ENCODE measurements at places on chromosomes 5 and 9.

DNA sequence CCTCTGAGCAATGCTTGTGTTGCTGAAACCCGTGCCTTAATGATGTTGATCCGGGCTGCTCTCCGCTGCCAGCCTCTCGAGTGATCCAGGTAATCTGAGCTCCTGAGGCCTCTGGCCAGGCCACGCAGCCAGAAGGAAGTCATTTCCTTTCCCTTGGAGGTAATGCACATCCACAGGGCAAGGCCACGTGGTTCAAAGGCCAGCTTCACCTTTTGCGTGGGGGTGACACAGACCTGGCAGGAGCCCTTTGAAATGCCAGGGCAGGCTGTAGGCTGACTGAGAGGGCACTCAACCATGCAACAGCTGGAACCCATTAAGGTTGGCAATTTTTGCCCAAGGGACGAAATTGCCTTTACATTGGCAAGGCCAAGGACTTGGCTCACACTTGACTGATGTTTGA is 80.4 kb downstream of the LIX1 start:
- no peak for DNase-seq

DNA sequence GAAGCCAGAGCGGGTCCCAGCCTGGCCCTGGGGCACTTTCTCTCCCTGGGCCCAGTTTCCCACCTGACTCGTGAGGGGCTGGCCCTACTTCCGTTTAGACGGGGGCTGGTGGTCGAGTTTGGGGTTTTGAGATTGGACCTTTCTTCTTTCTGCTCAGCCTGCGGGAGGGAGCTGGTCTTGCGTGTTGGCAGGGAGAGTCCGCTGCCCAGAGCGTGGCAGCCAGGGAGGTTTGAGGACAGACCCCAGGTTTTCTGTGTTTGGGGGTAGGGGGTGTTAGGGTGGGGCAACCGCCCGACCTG is 6.0 kb upstream of the PITX1 start:
- DNase-seq: no peak

GRCh38 chr9:16505199-16505598 is 365.3 kb downstream of the BNC2 start:
- DNase-seq: no peak

GRCh38 chr5:112630246-112631009 is 107.3 kb upstream of the APC start:
- DNase-seq: no peak

DNA sequence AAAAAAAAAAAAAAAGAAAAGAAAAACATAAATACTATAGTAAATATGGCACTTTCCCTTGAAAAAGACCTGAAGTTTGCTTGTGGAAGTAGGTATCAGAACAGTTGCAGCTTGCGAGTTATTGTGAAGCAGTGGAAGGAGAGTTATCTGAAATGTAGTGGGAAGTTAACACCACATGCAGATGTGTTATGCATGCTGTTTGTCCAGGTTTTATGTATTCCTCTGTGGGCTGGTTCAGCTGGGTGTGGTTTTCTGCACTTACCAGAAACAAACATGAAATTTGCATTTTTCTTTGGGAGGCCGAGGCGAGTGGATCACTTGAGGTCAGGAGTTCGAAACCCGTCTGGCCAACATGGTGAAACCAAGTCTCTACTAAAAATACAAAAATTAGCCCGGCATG is 42.1 kb upstream of the CTNNA1 start:
- no peak for DNase-seq

DNA sequence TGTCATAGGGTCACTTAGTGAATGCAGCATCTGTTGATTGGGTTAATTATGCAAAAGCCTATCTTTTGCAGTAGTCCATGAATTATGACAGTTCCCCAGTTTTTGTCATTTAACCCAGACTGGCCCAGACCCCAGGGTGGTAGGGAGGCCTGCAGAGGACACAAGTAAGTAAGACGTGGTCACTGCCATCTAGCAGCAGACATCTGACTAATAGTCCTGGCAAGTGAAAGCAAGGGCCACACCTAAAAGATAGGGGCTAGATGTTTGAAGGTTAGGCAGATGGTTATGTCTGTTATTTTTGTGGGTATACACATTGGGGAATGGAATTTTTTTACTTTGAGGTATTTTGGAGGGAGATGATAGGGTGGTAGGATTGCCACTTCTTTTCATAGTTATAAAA is 48.0 kb downstream of the RAB14 start:
- DNase-seq: peak; percentile 62

DNA sequence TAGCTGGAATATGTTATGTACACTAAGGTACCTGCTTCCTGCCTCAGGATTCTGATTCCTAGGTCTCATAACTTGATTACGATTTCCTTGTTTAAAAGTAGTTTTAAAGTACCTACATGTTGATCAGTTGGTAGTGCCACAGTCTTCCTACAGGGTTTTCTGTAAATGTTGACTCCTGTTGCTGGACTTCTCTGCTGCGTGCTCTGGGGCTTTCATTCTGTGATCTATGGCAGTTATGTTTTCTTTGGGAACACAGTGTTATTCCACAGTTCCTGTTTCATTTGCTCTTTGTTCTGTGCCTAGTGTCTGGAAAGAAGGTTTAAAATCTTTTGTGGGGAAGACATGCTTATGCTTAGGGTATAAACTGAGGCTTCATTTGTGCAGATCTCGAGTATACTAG is 343.5 kb downstream of the PLK2 start:
- no peak for DNase-seq

DNA sequence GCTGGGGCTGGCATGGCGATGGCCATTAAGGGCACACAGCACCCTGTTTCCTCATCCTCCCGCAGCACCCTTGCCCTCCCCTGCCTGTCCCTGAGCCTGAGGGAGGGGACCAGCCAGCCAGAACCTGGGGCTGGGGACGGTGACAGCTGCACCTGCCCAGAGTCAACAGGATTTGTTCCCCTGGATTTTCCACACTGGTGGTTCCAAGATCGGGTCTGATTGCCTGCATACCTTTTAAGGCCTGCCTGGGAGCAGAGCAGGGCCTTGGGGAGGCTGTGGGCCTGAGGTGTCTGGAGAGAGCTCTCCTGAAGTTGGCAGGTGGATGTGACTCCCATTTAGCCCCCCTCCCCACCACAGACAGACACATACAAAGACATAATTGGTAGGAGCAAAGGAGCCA is 61.0 kb upstream of the C5orf58 start:
- no peak for DNase-seq

DNA sequence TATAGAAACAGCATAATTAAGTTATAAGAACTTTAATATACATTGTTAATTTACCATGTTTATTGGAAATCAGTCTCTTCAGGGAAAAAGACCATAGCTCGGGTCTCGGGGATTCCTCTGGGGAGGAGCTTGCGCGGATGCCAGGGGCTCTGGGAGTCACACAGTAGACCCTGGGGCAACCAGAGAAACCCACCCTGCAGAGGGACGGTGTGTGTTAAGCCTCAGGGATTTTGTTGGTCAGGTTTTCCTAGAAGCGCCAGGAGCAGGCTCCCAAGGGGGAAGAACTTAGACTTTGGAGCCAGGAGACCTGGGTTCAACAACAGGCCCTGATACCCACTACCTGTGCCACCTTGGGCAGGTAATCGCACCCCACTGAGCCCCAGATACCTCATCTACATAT is 297.9 kb downstream of the MED10 start:
- DNase-seq: no peak

GRCh38 chr5:17352223-17352622 is 134.8 kb downstream of the BASP1 start:
- DNase-seq: no peak

- DNase-seq: no peak
Observed at GRCh38 chr9:128102861-128103588, 24.5 kb downstream of the PTGES2 start.

GRCh38 chr5:116531635-116532034 is 43.0 kb downstream of the SEMA6A start:
- no peak for DNase-seq

DNA sequence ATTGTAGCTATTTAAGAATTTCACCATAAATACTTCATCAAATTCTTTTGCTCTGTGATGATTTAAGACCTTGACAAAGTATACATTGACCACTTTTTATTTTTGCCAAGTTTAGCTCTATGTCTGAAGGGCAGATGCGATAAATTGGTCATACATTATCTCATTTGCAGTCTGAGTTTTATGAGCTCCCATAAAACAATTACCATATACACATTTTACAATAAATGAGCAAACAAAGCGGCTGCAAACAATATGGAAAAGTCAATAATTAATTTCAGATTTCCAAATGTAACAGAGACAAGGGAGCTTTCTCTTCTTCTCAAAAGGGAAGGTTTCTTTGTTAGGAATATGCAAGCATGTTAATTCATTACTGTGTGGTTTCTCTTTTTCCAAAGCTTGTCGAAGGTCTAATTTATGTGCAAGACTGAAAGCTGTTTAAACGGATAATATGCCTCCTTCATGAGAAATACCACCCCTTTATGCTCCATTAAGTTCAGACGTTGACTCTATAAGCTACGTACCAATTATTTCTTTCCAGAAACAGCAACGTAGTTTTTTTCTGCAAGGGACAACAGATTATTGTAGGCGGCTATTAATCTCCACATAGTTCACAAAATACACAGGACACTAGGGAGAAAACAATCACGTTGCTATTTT is 7.0 kb upstream of the IZUMO3 start:
- no peak for DNase-seq

GRCh38 chr5:110727025-110727314 is 499 bp upstream of the TMEM232 start:
- DNase-seq: no peak

DNA sequence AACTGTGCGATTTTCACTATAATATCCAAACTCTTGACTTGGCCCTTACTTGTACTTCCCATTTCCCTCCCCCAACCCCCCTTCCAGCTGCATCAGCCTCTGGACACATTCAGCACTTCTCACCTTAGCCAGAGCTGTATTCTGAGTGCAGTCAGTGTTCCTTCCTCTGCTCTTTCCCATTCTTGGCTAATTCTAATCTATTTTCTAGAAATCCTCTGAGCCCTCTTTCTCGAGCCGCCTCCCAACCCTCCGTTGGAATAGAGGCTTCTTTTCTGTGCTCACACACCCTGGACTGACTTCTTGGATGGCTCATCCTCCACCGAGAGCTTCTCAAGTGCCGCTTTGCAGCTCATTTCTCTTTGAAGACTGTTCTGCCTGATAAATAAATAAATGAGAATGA is 188.8 kb downstream of the NTRK2 start:
- no peak for DNase-seq

GRCh38 chr9:76818271-76818670 is 54.0 kb downstream of the PCA3 start:
- no peak for DNase-seq

- DNase-seq: peak; percentile 52
Observed at GRCh38 chr9:5425006-5425628, 12.6 kb downstream of the PLGRKT start.

GRCh38 chr5:136703706-136704105 is 338.4 kb upstream of the TRPC7 start:
- DNase-seq: no peak

GRCh38 chr9:35891646-35892045 is 14.4 kb upstream of the HRCT1 start:
- DNase-seq: no peak
